ENCODE measurements at places on chromosomes 5 and 9.

DNA sequence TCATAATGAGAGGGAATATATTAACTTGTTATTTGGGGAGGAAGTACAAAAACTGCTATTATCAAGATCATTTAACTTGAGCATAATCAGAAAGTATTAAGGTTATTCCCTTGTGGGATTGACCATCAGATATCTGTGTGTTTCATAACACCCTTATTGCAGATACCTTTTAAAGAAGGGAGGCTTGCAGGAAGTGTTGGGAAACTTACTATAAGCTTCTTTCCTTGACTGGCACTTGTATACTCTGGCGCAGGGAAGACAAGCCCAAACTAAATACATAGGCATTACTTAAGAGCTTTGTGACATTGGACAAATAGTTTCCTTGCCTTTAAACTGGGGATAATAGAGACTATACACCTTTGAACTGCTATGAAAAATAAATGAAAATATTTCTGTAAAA lies 50.9 kb downstream of the PIK3R1 start:
- DNase-seq = no peak

- DNase-seq = no peak
Measured at GRCh38 chr5:88862547-88863175, 20.3 kb downstream of the MEF2C start.

- no peak for DNase-seq
Measured at GRCh38 chr9:101388507-101388993, 3.7 kb upstream of the BAAT start.

GRCh38 chr5:30475429-30475828 lies 718.1 kb upstream of the CDH6 start:
- no peak for DNase-seq

GRCh38 chr5:173888473-173889131 lies 453 bp downstream of the CPEB4 start:
- DNase-seq = no peak

GRCh38 chr9:113828221-113828620 lies 47.9 kb upstream of the ZNF618 start:
- no peak for DNase-seq

GRCh38 chr5:172554562-172554961 lies 86.5 kb upstream of the NEURL1B start:
- DNase-seq = no peak

GRCh38 chr5:168254013-168254693 lies 37.3 kb upstream of the WWC1 start:
- no peak for DNase-seq

DNA sequence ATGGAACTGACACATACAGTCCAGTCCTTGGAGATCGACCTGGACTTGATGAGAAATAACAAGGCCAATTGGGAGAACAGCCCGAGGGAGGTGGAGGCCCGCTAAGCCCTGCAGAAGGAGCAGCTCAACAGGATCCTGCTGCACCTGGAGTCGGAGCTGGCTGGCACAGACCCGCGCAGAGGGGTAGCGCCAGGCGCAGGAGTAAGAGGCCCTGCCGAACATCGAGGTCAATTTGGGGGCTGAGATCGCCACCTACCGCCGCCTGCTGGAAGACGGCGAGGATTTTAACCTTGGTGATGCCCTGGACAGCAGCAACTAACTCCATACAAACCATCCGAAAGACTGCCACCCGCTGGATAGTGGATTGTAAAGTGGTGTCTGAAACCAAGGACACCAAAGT lies 1610.1 kb upstream of the ACO1 start:
- no peak for DNase-seq

DNA sequence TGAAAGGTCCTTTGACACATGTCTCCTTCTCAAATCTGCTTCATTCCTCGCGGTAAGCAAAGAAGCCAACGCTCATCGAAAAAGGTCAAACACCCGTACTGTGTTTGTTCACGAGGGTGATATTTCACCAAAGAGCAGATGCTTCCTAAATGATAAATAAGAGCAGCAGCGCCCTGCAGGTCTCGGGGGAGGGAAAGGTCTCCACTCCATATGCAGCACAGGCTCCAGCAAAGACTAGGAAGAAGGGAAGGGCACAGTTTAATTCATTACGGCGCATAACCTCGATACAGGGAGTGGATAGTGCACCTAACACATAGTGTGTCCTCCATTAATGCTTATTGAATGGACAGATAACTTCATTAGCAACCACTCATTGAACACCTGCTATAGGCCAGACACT lies 593.3 kb downstream of the CDK5RAP2 start:
- DNase-seq = no peak

DNA sequence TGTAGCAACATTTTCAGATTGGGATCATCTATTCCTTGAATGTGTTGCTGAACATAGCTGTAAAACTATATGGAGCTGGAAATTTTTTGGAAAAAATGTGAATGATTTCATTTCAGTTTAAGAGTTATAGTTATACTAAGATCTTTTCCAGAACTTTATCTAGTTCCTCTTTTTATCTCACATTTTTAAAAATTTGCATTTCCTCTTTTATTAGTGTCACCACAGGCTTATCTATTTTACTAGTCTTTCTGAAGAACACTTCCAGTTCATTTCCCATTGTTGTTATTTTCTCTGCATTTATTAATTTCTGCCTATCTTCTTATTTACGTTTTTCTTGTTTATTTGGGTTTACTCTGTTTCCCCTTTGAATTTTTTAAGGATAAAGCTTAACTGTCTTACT lies 46.0 kb upstream of the FSTL4 start:
- no peak for DNase-seq

Data from activated T-helper 1 cell treated with anti-CD3 and anti-CD28 coated beads, Interleukin-2, amount 50 U/mL, for 16 hours (primary cell).